NCI-H774 (cell line): ENCODE measurements at places on chromosomes 13 and 19.

GRCh38 chr19:4939466-4939865 is 29.4 kb upstream of the KDM4B start:
- no peak for DNase-seq

DNA sequence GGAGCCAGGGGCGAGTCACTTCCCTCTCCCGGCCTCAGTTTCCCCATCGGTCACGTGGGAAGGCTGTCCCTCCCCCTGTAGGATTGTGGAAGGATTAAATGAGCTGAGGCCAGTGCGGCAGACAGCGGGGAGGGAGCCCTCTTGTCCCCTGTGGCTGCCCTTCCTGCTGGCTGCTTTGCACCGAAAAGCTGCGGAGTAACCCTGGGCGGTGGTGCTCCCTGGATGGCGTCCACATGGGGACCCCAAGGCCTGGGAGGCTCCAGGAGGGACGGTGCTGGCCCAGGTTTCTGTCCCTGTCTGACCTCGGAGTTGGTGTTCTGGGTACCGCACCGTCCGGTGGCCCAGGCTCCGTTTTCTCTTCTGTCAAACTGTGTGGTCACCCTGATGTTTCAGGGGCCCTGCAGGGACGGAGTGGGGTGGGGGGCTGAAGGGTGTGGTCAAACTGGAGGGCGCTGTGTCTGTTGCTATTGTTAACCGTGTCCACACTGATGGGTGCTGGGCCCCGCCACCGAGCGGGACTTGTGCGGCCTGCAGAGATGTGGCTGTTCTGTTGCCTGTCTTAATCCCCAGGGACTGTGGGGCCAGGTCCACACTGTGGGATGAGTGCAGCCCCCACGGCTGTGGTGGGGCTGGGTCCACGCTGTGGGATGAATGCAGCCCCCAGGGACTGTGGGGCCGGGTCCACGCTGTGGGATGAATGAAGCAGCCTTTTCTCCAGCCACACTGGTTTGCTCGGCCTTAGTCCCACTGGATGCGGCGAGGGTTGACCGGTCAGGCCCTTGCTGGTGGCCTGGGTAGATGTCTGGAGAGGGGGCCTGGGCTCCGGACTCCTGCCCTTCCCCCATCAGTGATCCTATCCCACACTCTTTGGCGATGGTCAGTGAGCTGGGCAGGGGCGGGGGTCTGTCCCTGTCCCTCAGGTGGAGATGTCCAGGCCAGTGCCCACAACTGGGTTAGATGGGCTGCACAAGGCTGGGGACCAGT is 6.9 kb downstream of the GNA11 start:
- no peak for DNase-seq

GRCh38 chr13:93862259-93862658 is 617.2 kb downstream of the DCT start:
- no peak for DNase-seq

GRCh38 chr19:30393046-30393445 is 20.9 kb downstream of the ZNF536 start:
- no peak for DNase-seq

DNA sequence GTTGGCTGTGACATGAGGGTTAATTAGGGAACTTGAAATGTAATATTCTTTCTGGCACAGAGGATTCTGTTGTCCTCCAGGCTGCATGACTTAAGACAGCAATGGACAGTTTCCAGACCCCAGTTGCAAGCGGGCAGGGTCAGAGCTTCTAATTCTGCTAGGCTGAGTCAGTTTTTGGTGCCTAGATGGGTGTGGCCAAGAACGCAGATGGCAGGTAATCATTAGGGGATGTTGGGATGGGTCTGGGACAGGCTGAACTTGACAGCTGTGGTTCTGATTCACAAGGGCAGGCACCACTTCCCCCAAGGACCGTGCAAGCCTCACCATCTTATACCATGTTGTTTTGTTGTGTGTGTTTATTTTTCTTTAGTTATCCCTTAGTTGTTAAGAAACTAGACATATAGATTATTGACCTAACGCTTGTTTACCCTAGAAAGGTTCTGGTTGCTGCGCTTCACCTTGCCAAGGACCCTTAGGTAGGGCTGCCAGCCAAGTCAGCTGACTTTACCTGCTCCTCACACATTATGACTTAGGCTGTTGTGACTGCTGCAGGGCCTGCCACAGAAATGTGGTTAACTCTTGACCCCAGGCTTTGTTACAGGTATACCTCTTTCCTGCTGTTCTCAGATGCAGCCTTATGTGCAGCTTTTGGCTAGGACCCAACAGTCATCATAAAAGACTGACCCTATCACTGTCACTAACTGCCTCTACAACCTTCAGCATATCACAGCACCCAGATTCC is 117.7 kb upstream of the KLF12 start:
- DNase-seq, result no peak

GRCh38 chr13:111456452-111457230 is 136.2 kb downstream of the TEX29 start:
- DNase-seq, result no peak

GRCh38 chr13:45372189-45373161 is 31.5 kb upstream of the TPT1 start:
- no peak for DNase-seq

GRCh38 chr19:3458229-3459088 is 21.9 kb downstream of the SMIM24 start:
- no peak for DNase-seq
